Spinal cord (tissue), 10 donors: ENCODE measurements at places on chromosomes 11 and 22. TPM values are rescaled to one million over a fixed set of nuclear protein-coding genes. Genes with fewer than 3 reads are reported as not detected.

Gene HBG2
- 2,582 TPM for polyA plus RNA-seq

Gene SLC1A2
- polyA plus RNA-seq, result 167 TPM

Gene DRICH1
- polyA plus RNA-seq, result 1.5 TPM

Gene ANO1
- polyA plus RNA-seq, result 3.0 TPM

Gene HBD
- not detected for polyA plus RNA-seq

Gene CST6
- polyA plus RNA-seq, result not detected

Gene FZD4
- 6.6 TPM for polyA plus RNA-seq

Gene CHADL
- polyA plus RNA-seq, result 36.7 TPM
